Naive thymus-derived CD8-positive, alpha-beta T cell (primary cell): ENCODE measurements at places on chromosomes 3 and 15. TPM values are rescaled to one million over a fixed set of nuclear protein-coding genes. Genes with fewer than 3 reads are reported as not detected.

OR5K2 gene
- total RNA-seq = not detected

HCN4 gene
- not detected for total RNA-seq

SNRPN gene
- total RNA-seq = 165 TPM

GTF2A2 gene
- 62.5 TPM for total RNA-seq

THPO gene
- total RNA-seq = not detected

CEP19 gene
- total RNA-seq = 5.1 TPM

DNA sequence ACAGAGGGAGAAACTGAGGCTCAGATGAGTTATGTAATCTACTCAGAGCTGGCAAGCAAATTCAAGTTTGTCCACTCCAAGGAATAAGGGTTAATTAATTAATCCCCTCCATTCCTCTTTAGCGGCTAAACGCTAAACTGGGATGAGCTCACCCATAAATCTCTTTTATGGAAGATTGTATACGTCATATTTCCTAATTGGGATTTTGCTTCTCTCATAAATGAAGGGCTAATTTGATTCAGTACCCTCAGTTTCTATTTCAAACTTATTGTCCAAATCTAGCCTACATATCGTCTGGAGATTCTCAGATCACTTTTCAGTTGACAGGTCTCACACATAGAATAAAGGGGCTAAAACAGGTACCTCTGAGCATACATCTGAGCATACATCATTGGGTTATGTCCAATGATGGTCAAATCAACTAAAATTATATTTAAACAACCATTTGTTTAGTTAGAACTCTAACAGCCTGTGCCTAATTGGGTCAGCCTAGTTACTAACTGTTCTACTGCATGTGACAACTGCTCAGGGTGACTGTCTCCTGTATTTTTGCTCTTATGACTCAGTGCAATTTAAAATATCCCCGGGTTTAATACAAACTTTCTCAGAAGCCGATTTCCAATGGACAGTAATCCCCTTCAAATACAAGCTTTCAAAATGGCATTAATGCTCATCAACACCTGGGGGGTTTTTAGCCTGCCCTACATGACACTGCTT is 57.6 kb upstream of the PLXND1 start:
- no peak for DNase-seq

DNA sequence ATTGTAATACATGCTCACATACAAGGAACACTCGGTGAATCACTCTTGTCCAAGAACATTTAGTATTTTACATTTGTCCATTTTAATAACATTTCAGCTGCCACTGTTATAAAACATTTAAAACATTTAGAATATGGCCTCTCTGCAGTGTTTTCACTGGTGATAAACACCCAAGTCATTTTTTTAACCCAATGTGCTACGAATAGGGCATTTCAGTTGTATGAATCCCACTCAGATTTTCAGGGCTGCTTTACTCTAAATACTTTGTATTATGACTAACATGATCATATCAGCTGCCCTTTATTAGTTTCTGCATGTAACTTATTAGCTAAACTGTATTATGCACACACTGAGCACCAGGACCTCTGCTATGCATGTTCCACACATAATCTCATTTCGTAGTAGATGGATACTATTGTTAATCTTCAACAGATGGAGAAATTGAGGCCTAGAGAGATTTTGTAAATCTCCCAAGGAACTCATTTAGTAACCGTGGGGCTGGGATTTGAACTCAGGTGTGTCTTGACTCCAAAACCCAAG is 148.6 kb upstream of the CDIN1 start:
- no peak for DNase-seq

- DNase-seq = no peak
Observed at GRCh38 chr3:112583105-112583504, 21.3 kb downstream of the SLC35A5 start.

- DNase-seq = no peak
Observed at GRCh38 chr15:85414037-85414436, 33.6 kb downstream of the AKAP13 start.

- DNase-seq = peak; percentile 63
Observed at GRCh38 chr15:45402955-45403877, 24.9 kb upstream of the GATM start.

GRCh38 chr3:175118382-175118941 is 259.3 kb downstream of the NAALADL2 start:
- DNase-seq = no peak
